ENCODE measurements at places on chromosomes 6 and 20.
A peak's percentile ranks its signal among the peaks of the same experiment; 100 is the strongest.

- DNase-seq, result no peak
Measured at GRCh38 chr6:31878726-31879125, at the start of gene SLC44A4. Gene SLC44A4 (minus strand): TSS chr6:31878997. CDS start chr6:31878980, 17 bp downstream.

- no peak for DNase-seq
Measured at GRCh38 chr6:72659754-72660153, 37.9 kb downstream of the KCNQ5 start.

- DNase-seq, result no peak
Measured at GRCh38 chr6:20310185-20310584, 91.5 kb upstream of the E2F3 start.

DNA sequence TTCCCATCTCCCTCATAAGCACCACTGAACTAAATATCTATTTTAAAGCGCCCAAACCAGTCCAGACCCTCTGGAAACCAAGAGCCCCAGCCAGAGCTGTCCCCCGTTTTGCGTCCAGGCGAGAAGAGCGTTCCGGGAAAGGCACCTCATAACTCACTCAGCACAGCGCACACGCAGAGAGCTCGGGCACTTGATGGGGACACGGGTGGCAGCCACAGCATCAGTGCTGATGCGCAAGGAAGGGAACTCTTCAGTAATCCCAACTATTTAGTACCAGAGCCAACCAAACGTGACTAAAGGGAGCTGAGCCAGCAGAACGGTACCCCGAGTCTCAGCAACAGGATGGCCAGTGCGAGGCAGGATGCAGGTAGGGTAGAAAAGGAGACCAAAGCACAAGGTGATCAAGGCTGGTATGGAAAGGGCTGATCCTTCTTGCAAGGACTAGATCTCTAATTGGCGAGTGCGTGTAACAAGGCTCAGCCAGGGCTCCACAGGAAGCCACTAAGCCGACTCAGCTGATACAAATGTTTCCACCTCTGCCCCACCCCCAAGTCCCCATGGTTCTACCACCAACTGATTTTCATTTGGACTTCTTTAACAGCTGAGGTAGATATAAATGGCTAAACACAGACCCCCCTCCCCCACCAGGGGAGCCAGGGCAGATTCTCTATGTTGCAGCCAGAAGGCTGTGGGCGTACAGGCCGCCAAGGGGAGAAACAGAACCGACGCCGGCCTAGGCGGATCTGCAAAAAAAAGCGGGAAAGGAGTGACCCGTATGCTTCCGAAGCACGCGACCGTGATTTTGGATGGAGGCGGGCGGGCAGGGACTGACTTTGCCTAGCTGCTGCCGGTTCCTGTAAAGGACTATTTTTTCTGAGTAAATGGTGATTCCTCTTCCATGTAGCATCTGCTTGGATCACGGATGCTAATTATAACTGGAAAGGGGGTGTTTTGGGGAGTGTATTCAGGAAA, 183.5 kb upstream of the COL21A1 start:
- DNase-seq, result no peak

GRCh38 chr6:153312634-153313033, 181.6 kb upstream of the RGS17 start:
- DNase-seq, result no peak

DNA sequence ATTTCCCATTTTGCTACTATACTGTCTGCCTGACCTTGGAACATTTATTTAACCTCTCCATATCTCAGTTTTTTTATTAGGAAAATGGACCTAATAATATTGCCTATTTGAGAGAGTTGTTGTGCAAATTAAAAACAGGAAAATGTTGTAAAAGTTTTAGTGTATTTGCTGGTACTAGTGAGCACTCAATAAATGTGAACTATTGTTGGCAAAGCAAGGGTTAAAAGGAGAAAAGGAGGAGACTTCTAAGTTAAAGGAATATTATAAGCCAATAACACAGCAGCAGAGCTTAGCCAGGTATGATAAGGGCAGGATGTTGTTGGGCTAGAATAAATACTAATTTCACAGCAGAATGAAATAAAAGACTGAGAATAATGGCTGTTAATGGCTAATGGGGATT, 211.9 kb upstream of the FUT9 start:
- no peak for DNase-seq

DNA sequence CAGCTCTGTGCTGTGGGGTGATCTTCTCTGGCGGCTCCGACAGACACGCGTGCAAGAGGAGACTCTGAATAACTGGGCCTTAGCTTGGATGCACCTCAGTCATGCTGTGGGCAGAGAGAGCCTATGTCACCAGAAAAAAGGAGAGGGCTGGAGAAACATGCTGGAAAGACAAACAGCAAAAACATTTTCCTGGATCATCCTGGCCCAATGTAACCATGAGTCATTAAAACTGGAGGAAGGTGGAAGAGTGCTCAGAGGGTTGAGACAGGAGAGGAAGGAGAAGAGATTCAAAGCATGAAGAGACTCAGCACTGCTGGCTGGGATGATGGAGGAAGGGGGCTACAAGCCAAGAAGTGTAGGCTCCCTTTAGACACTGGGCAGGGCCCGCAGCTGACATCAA, 292.0 kb downstream of the CDH26 start:
- DNase-seq, result no peak

DNA sequence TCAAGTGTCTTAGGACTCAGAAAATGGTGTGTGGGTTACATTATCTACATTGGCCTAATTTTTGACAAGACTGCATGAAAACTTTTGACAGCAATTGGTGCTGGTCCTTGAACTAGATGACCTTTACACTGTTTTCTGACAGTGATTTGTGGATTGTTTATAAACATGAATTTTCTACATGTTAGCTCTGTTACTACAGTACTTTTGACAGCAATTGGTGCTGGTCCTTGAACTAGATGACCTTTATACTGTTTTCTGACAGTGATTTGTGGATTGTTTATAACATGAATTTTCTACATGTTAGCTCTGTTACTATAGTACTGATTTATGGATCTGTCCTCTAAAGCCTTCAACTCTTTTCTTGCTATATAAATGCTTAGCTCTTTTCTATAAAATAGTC, 16.7 kb downstream of the KCTD20 start:
- DNase-seq, result no peak

- no peak for DNase-seq
Measured at GRCh38 chr6:92756912-92757311, 662.4 kb downstream of the EPHA7 start.

DNA sequence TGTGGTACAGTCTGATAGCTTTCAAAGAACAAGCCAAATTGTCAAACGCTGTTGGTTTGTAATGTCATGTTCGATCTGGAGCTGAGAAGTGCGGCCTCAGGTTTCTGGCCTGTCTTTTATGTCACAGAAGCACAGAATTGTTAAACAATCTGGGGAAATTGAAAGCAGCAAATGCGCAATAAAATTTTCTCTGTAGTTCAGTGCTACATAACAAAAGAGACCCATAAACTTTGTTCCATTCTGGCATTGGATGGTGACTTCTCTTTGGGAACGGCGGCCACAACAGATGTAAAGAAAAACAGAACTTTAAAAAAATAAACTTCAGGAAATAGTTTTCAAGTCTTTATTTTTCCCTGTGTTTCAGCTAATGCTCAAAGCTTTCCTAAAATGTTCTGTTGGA, 106.9 kb downstream of the PRL start:
- no peak for DNase-seq

DNA sequence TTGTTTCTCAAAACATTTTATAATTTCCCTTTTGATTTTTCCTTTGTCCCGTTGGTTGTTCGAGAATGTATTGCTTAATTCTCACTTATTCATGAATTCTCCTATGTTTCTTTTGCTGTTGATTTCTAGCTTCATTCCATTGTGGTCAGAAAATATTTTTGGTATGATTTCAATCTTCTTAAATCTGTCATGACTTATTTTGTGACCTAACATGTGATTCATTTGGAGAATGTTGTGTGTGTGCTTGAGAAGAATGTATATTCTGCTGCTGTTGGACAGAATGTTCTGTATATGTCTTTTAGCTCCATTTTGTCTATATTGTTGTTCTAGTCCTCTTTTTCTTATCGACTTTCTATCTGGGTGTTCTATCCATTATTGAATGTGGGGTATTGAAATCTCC, 286.2 kb upstream of the RNF217 start:
- no peak for DNase-seq

GRCh38 chr6:23081701-23082100, 512.3 kb downstream of the HDGFL1 start:
- no peak for DNase-seq

- DNase-seq, result no peak
Measured at GRCh38 chr6:46014046-46014445, 1.6 kb downstream of the CLIC5 start.

- DNase-seq, result no peak
Measured at GRCh38 chr20:16846006-16846405, 97.8 kb downstream of the OTOR start.

GRCh38 chr6:106825156-106825555, 149.4 kb downstream of the CD24 start:
- no peak for DNase-seq

DNA sequence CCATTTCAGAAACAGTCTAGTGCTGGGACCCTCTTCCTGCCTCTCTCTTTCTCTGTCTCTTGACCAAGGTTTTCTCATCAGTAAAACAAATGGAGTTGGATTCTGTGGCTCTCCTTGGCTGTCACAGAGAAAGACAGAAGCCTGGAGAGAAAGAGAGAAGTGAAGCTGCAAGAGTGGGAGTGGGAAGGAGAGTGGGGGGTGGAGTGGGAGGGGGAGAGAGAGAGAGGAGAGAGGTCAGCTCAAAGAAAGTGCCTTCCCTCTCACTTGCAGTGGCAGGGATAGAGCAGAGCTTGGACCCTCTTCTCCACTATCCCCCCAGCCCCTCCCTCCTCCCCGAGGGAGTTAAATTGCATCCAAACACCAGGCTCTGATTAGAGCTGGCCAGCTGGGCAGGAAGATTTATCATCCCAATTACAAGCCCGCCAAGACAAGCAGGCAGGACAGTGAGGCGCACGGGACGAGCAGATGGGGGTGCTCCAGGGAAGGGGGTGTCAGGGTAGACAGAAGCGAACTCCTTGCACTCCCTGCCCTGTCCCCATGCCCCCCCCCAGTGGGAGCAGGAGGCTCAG, 74.3 kb downstream of the CD40 start:
- DNase-seq, result no peak

DNA sequence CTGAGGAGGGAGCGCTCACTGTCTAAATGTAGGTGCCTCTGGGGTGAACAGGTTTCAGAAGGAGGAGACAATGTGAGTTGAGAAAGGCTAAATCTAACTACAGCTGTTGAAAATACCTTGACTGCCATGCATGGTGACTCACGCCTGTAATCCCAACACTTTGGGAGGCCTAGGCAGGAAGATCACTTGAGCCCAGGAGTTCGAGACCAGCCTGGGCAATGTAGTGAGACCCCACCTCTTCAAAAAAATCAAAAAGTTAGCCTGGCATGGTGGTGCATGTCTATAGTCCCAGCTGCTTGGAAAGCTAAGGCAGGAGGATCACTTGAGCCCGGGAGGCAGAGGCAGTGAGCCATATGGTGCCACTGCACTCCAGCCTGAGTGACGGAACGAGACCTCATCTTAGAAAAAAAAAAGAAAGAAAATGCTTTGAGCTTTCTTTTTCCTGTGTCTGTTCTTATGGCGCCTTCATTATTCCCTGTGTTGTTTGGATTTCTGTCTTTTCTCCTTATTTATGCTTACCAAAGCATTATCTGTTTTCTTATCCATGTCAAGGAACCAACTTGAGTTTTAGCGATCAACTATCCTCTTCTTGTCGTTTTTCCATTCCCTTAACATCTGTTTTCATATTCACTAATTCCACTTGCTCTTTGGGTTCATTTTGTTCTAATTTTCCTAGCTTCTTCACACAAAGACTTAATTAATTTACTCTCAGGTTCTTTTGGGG, 8.5 kb downstream of the SLC2A10 start:
- DNase-seq, result no peak

GRCh38 chr6:159943968-159944598, 24.8 kb upstream of the IGF2R start:
- DNase-seq, result no peak

DNA sequence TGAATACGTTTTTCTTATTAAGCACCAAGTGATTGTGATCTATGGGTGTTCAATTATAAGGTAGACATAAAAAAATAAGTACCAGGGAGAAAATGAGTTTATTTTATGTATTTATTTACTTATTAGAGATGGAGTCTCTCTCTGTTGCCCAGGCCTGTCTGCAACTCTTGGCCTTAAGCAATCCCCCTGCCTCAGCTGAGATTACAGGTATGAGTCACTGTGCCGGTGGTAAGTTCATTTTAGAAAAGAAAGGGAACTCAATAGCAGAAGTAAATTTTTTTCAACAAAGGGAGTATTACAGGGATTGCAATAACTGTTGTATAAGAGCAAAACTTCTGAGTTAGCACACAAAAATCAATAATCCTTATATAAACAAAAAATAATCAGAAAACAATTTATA, 98.7 kb upstream of the FUT9 start:
- no peak for DNase-seq

DNA sequence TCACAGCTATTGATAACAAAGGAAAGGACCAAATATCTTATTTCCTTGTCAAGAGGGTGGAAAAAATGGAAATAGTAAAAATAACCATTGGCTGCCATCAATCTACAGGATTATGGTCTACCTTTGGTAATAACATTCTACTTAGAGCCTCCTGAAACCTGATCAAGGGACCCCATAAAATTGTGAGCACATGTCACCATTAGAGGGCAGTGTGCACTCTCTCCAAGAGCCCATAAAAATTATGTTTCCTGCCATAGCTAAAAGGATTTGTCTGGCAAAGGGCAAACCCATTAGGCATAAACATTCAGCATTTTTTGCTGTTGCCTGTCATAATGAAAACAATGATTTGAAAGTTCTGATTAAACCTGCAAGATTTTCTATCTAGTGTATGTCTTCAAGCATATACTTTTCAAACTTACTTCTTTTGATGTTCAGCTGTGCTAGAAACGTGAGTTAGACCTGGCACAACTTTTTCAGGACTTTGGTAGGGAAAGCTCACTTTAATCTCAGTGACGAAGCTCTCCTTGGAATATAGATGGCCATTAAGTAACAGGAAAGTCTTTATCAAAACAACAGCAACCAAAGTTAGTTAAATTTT, 120.7 kb upstream of the ZFP64 start:
- peak; percentile 25 for DNase-seq

DNA sequence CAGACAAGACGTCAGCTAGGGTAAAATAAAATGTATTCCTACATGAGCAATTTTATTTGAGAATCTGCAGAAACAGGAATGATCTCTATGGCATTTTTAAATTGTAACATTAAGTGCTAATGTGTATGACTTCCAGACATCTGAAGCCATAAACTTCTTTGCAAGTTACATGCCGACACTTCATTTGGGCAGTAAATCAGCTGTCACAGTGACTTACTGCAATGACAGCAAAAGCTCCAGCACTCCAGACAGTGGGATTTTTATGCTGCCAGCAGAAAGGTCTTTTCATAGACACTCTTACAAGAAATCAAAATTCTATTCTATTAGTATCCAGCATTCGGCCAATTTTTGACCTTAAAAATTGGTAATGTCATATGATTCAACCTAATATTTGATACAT, 156.3 kb upstream of the SNX9 start:
- DNase-seq, result no peak

DNA sequence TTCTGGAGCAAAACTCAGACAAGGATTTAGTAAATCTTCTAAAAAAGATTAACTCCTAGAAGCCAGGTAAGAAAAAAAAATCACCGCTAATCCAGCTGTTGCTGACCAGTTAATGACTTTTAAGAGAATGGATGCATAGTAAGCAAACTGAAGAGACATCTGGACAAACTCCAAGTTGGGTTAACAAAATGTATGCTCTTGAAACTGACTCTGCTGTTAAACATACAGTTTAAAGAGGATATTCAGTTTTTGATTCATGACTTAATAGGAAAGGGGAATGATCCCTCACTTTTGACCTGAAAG, 70.4 kb downstream of the PLAGL1 start:
- no peak for DNase-seq

Measured in stimulated activated CD8-positive, alpha-beta memory T cell treated with anti-CD3 and anti-CD28 coated beads, Interleukin-15, amount 100 ng/mL, for 1 hour (primary cell).